ENCODE measurements at places on chromosomes 7 and 10. TPM values are rescaled to one million over a fixed set of nuclear protein-coding genes. Genes with fewer than 3 reads are reported as not detected.
A peak's percentile ranks its signal among the peaks of the same experiment; 100 is the strongest.

DNA sequence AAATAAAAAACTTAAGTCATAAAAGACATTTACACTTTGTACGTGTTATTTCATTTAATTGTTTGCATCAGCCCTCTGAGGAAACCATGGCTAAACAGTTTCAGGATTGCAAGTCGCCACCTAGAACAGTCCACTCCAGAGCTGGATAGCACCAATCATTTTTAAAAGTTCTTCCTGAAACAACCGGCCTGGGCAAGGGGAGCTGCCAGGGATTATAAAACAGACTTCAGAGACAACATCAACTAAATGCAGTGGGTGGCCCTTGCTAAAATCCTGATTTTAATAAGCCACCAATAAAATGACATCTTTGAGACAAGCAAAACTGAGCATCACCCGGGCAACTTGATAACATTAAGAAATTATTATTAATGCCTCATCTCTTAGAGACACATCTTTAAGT is 13.5 kb downstream of the DLG5 start:
- H3K27me3 ChIP-seq: no peaks in the 10 kb centered on the region
- no peaks in the 10 kb centered on the region for H3K36me3 ChIP-seq
- H3K27ac ChIP-seq: no peak overlapping the region
- no peak overlapping the region for H3K4me3 ChIP-seq

- no peaks in the 10 kb centered on the region for H3K27me3 ChIP-seq
- H3K4me1 ChIP-seq: no peaks in the 10 kb centered on the region
- no peak for DNase-seq
- H3K36me3 ChIP-seq: no peaks in the 10 kb centered on the region
- peak overlapping the region; percentile 2 for H3K27ac ChIP-seq
Observed at GRCh38 chr10:88028654-88029053, 165.2 kb downstream of the PTEN start.

The SLC18A3 gene
- 0.73 TPM for total RNA-seq

- H3K27ac ChIP-seq: no peak overlapping the region
- H3K27me3 ChIP-seq: no peaks in the 10 kb centered on the region
- H3K36me3 ChIP-seq: no peaks in the 10 kb centered on the region
- no peak overlapping the region for H3K4me3 ChIP-seq
- DNase-seq: no peak
Observed at GRCh38 chr10:11022213-11022612, 4.5 kb downstream of the CELF2 start.

GRCh38 chr10:58778966-58779365 is 266.3 kb downstream of the BICC1 start:
- H3K27ac ChIP-seq: no peak overlapping the region
- H3K27me3 ChIP-seq: no peaks in the 10 kb centered on the region
- no peaks in the 10 kb centered on the region for H3K36me3 ChIP-seq
- H3K4me3 ChIP-seq: no peak overlapping the region
- DNase-seq: no peak
- no peaks in the 10 kb centered on the region for H3K4me1 ChIP-seq

GRCh38 chr7:17907014-17907413 is 33.3 kb downstream of the SNX13 start:
- H3K27ac ChIP-seq: no peak overlapping the region
- DNase-seq: no peak
- H3K27me3 ChIP-seq: no peaks in the 10 kb centered on the region
- no peak overlapping the region for H3K4me3 ChIP-seq
- H3K4me1 ChIP-seq: peaks cover 24% of the 10 kb centered on the region
- H3K36me3 ChIP-seq: no peaks in the 10 kb centered on the region
